ENCODE measurements at places on chromosomes 5 and 9.

DNA sequence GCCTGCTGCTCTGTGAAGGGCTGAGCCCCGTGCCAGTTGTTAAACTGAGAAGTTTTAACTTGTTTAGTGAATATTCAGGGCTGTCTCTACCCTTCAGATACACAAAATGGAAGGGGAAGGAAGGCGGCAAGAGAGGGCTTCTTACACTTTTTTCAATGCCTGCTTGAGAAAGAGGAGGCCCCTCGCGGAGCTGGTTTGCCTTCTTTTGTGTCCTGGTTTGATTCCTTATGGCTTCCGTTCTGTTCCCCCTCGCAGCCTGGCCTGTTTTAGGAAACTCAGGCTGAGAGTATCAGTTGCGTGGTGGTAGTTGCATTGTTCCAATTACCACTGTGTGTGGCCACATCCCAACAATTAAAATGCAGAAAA is 1.0 kb downstream of the FAM53C start:
- no peak for DNase-seq

- no peak for DNase-seq
These were observed 207.6 kb upstream of the MPDZ start for GRCh38 chr9:13487071-13487470.

- DNase-seq, result no peak
These were observed at the start of gene CSF1R for GRCh38 chr5:150085950-150086715. Gene CSF1R, minus strand, starts transcription at chr5:150086554. Its CDS starts 127 bp downstream, at chr5:150086427.

GRCh38 chr5:14211818-14212803 is 69.0 kb downstream of the TRIO start:
- DNase-seq, result no peak

DNA sequence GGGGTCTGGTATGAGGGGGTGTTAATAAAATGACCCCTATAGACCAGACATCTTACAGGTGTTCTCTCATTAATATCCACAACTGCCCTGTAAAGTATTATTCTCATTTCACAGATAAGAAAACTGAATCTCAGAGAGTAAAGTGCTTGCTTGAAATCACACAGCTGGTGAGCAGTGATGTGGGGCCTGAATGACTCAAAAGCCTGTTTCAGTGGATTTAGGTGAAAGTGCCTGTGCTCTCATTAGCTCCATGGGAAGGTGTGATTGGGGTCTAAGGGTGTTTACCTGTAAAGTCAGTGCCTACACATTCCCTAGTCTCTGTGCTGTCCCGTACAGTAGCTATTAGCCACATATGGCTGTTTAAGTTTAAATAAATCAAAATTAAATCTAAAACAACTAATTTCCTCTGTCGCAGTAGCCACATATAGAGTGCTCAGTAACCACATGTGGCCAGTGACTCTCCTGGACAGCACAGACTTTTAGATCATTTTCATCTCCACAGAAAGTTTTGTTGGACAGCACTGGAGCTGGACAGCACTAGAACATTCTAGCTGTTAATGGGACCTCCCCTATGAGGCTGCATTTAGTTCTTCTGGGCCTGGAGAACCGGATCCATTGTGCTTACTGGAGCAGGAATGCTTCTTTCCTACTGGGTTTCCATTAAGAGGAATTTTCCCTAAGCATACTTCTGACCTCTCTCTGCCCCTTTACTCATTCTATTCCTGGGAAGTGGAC is 52.5 kb upstream of the SEMA6A start:
- DNase-seq, result no peak

DNA sequence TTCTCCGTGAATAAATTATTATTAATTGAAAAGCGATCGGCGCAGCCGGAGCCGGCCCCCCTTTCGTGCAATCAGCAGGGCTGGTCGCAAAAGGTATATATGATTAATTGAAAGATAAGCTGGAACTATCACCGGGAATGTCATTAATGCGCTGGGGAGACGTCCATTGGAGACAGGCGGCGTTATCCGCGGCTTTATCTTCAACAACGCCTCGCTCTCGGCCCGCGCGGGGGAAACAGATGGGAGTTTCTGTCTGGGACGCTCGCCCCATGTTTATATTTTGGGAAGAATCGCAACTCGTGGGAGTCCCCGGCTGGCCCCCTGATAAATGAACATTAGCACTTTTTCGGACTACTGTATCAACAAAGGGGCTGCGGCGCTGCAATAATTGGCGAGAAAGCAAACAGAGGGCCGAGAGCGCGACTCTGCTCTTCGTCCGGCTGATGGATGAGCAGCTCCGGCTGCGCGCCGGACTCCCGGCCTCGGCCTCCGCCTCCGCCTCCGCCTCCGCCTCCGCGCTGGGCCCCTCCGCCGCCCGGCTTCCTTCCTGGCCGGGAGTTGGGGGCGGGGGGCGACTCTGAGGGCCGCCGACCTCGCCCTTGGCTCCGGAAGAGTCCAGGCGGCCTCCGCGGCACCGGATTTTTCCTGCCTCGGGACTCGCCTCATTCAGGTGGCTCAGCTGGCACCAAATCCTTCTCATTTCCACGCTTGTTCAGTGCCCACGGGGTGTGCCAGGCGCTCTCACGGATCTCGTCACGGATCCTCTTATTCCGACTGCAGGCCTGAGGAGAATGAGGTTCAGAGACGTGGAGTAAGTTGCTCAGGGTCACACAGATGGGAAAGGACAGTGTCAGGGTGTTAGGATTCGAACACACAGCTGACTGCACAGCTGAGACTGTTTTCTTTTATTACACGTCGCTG is 3.6 kb upstream of the NKX2-5 start:
- no peak for DNase-seq

DNA sequence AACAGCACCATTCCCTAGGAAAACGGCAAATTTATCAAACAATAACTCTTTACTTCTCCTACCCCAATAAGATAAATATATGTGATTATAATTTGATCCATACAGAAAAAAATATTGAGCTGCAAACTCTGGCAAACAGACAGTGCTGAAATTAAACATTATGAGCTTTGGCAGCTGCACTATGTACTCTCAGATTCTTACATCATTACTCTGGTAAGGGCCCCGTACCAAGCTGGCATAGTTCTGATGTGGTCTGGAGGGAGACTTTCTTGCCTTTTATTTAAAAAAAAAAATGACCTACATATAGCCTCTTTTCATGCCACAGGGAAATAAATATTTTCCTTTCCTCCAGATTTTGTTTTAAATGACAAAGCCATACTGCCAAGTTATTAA is 95.0 kb downstream of the NR6A1 start:
- no peak for DNase-seq

DNA sequence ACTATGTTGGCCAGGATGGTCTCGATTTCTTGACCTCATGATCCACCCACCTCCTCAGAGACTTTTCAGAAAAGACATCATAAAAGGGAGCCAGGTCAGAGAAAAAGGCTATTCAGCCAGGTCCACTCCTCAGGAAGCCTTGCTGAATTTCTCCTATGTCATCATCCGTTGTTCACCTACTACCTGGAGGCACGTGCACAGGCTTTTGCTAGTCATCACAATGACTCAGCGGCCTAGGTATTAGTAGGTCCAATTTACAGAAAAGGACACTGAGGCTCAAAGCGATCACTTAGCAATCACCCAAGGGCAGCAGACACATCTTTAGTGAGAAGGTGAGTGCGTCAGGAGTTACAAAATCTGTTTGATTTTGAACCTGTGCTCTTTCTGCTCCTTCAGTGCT is 72.3 kb upstream of the RAD23B start:
- no peak for DNase-seq

- no peak for DNase-seq
These were observed 259.8 kb downstream of the NDUFS4 start for GRCh38 chr5:53820119-53820801.

DNA sequence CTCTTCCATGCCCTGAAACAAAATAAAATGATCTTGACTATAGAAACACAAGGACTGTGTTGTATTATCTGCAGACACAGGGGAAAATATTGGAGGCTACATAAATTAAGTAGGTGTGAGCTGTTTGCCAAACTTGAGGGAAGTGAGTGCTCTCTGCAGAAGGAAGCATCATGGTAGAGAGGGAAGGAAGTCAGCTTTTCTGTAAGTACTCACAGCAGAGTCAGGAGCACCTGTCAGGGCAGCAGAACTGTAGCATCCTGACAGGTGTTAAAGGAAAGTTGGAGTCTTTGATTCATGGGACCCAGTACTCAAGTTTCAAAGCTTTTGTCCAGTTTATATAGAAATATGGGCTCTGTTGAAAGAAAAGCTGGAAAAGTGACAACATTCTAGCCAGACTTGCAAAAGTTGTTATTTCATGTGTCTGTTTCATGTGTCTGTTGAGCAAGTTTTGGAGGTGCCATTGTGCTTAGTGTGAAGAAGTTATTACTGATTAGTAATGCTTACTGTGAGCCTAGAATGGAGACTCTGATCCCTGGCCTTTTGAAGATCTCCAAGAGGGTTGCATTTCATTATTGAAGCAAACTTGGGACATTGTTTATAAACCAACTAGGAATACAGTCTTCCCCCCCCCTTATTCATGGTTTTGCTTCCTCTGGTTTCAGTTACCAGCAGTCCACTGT is 194.7 kb downstream of the SPATA31D1 start:
- DNase-seq, result no peak

- DNase-seq, result no peak
These were observed 234.7 kb downstream of the NMUR2 start for GRCh38 chr5:152170350-152170749.

GRCh38 chr5:174991847-174992246 is 267.5 kb downstream of the MSX2 start:
- no peak for DNase-seq

GRCh38 chr9:22203371-22204138 is 194.4 kb upstream of the CDKN2B start:
- no peak for DNase-seq

- DNase-seq, result no peak
These were observed 1.3 kb downstream of the ADRB2 start for GRCh38 chr5:148827723-148828122.

- DNase-seq, result no peak
These were observed 717.1 kb downstream of the CDH9 start for GRCh38 chr5:26321278-26321677.

- DNase-seq, result no peak
These were observed 99.2 kb upstream of the IQGAP2 start for GRCh38 chr5:76303921-76304320.

GRCh38 chr5:149153751-149154610 is 12.7 kb downstream of the ABLIM3 start:
- no peak for DNase-seq

DNA sequence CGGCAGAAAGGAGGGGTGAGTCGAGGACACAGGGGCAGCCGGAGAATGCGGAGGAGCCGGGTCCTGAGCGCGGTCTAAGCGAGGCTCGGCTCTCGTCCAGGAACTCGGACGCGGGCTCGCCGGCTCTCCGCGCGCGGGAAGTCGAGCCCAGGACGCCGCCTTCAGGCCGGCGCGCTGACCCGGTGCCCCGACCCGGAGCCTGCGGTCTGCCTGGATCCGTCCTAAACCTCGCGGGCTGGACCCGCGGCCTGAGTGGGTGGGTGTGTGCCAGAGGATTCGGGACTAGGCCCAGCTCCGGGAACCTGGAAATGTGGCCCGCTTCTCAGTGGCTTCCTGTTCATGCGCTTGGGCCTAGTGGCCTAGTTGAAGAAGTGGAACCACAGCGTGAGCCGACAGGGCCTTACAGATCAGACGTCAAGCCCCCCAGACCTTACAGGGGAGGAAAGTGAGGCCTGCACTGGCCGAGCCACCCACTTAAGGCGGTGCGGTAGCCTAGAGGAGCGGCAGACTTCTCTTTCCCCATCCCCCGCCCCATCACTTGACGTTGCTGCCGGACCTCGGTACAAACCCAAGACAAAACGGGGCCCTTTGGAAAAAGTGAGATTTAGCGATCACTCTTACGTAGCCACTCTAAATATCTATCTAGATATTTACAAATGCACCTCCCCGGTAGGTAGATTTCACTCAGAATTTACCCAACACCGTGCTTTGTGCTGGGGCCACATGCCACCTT is 1.2 kb downstream of the CDKN2B-AS1 start:
- DNase-seq, result peak; percentile 33

DNA sequence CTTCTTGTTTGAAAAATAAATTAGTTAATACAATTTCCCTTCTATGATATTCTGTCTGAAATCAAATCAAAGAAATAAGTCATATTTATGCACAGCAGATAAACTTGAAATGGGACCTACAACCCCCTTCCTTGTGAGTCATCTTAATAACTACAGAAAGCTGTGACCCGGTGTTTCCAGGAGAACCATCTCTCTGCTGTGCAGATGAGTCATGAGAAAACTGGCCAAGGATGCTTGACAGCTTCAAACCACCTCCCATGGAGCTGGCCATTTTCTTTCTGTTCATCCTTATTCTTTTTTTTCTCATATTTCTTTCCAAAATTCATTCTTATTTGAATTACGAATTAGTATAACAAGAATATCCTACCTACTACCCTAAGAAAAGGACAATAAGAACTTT is 43.4 kb upstream of the NR4A3 start:
- DNase-seq, result no peak

DNA sequence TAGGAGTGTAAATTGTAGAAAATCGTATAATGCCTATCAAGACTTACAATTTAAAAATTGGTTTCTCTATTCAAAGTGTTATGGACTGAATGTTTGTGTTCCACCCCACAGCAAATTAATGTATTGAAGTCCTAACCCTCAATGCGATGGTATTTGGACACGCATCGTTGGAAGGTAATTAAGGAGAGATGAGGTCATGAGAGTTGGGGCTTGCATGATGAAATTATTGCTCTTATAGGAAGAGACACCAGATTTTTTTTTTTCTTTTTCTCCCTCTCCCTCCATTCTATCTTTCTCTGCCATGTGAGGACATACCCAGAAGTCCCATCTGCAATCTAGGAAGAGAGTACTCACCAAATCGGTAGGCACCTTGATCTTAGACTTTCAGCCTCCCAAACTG is 189.2 kb downstream of the MAN2A1 start:
- DNase-seq, result no peak

- no peak for DNase-seq
These were observed 34.6 kb upstream of the LRRTM2 start for GRCh38 chr5:138909734-138910133.

- DNase-seq, result no peak
These were observed 38.3 kb downstream of the FNIP1 start for GRCh38 chr5:131758520-131758900.

Measured in progenitor cell of endocrine pancreas (in vitro differentiated cells).